ENCODE measurements at places on chromosomes 4 and X.
A peak's percentile ranks its signal among the peaks of the same experiment; 100 is the strongest.

DNA sequence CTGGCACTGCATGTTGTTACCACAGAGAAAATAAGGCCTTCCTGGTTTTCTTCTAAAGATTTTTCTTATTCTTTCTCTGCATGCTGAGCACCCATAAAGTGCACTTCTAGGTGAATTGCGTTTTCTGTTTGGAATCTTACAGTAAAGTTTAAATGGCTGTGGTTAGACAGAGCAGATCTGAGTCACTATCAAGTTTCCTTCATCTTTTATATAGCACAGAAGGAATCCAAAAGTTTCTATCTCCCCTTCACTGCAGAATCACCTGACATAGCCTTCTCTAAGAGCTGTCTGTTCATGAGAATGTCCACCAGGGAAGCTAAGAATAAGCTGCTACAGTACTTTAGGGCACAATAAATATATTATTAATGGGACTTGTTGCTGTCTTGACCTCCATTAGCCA lies 455.5 kb upstream of the FAM241A start:
- DNase-seq, result no peak

GRCh38 chrX:8815460-8816065 lies 14.4 kb upstream of the FAM9A start:
- peak; percentile 44 for DNase-seq

DNA sequence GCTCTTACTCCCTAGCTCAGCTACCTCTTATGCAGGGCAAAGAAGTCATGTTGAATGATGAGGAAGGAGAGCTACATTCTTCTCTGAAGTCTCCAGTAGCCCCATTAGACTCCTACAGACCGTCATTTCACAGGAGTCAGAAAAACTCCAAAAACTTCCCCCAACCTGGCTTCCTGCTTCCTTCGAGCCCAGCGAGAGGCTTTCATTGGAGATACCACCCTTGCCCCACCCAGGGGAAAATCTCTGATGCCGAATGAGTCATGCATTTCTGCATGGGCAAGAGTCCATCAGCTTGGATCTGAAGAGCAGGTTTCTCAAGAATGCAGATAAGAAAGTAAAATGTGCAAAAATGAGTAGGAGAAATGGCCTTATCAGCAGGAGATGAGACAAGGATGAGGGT lies 53.0 kb downstream of the ARSF start:
- DNase-seq, result no peak

GRCh38 chrX:143058120-143058519 lies 32.4 kb downstream of the SPANXN4 start:
- DNase-seq, result no peak

DNA sequence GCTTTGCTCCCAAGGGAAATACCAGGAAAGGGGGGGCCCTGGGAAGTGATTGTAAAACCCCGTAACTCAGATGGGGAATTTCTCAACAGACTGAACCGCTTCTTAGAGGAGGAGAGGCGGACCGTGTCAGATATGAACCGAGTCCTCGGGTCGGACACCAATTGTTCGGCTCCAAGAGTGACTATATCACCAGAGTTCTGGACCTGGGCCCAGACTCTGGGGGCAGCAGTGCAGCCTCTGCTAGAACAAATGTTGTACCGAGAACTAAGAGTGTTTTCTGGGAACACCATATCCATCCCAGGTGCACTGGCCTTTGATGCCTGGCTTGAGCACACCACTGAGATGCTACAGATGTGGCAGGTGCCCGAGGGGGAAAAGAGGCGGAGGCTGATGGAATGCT lies 1.0 kb downstream of the PNMA3 start:
- DNase-seq, result no peak

DNA sequence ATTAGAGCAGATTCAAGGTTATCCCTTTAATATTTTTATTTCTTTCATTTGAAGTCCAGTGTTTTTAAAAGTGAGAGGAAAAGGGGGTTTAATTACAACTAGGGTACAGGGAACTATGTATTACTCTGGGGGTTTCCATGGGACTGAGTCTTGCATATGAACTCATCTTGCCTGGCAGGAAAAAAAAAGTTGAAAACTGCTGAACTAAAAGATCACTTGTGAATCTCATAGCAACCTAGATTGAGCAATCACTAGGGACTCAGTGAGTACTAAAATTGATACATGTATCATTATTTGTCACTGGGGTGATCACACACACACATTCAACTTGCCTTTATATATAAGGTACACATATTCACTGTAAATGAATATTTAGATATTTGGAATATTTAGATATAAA lies 180.7 kb upstream of the SFRP2 start:
- no peak for DNase-seq

DNA sequence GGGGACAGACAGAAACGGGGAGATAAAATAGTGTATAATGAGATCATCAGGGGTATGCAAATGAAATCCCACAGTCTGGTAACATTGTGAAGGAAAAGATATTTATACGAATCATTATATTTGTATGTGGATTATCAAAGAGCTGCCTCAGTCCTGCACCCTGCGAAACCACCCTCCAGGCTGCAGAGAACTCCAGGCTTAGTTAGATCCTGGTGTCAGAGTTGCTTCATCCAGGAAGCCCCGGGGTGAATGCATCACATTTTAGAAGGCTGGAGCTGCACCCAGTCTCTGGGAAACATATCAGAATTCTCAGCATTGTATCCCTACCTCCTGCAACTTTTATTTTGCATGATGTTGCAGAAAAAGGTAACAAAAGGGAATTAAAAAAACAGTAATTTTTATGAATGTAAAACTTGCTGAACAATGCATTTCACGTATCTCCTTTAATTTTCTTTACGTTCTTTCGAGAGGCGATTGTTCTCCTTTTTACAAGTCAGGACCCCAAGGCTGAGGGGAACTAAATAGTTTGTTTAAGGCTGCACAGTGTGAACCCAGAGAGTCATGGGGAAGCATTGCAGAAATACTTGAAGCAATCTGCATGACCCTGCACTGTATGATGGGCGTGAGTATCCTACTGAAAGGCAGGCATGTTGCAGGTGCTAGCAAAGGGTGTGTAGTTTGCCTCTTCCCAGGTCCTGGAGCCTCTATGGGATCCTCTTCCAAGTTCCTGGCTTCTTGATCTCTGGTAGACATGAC lies 299.5 kb upstream of the CLNK start:
- DNase-seq, result no peak

GRCh38 chrX:40448793-40449192 lies 132.0 kb upstream of the ATP6AP2 start:
- no peak for DNase-seq

- no peak for DNase-seq
These were observed 44.9 kb downstream of the CENPC start for GRCh38 chr4:67500373-67500772.

DNA sequence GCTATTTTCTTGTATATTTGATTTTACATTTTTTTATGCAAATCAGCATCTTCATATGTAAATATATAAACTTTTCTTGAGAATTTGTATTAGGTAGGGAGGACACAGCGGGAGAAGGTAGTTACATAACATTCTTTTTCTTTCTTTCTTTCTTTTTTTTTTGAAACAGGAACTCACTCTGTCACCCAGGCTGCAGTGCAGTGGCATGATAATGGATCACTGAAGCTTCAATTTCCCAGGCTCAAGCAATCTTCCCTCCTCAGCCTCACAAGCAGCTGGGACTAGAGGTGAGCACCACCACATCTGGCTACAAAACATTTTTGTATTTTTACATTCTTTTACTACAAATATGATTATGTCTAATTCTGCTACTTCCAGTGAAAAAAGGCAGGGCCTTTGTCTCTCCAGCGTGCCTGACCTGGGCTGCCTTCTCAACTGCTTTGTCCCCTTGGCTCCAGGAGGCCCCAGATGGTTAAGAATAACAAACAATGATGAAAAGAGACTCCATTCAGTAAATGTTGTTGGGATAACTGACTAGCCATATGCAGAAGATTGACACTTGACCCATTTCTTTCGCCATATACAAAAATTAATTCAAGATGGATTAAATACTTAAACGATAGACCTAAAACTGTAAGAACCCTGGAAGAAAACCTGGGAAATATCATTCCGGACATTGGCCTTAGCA lies 46.5 kb upstream of the FAT4 start:
- DNase-seq, result no peak

GRCh38 chr4:38368613-38369012 lies 295.4 kb upstream of the KLF3 start:
- DNase-seq, result no peak

DNA sequence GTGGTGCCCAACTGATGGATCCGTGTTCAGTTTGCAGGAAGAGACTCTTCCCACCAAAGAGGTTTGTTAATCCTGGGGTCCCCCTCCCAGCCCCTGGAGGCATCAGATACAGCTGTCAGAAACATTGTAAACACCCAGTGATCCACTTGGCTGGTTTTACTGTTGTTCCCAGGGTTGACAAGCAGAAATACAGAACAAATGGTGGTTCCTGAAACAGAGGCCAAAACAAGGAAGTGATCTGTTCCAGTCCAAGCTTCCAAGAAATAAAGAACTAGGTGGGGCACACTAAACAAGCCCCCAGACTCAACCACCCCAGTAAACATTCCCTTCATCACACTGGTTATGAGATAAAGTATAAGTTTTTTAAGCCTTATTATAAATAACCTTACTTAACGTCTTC lies 1.4 kb downstream of the TMLHE start:
- DNase-seq, result no peak

DNA sequence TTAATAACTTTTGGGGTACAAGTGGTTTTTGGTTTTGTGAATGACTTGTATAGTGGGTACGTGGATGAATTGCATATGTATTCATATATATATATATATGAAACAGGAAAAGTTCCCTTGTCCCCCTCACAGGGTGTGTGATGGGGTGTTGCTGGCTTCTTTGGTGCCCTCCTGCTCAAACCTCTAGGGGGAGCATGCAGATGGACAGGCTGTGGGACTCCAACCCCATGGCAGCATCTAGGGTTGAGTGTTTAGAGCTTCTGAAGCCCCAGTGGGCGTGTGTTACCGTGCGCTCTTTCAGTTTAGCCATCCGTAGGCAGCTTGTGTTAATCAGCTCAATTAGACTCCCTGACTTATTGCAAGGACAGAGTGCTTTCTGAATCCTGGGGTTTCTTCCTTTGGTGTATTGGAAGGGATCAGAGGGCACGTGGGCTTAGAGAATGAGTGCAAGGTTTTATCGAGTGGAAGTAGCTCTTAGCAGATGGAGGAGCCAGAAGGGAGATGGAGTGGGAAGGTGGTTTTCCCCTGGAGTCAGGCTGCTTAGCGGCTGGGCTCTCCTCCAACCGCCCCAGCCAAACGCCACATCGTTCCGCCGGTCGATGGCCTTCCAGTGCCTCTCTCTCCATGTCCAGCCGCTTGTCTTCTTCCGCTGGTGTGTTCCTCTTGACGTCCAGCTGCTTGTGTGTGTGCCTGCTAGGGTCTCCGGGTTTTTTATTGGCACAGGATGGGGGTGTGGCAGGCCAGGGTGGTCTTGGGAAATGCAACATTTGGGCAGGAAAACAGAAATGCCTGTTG lies 674.4 kb upstream of the LCORL start:
- DNase-seq, result no peak

DNA sequence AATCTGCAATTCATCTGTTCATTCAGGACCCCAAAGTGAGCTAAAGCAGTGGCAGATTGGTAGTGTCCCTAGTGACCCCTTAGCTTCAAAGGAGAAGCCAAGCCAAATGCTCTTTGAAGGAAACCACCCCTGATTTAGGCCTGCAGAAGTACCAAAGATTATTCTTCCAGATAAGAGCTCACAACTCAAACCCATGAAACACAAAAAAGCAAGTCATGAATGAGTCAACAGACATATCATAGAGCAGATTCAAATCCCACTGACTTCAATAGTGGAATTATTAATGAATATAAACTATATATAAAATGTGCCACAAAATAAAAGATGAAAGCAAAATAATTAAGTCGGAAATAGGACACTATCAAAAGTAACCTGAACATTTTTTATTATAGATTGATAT lies 197.6 kb downstream of the SCFD2 start:
- no peak for DNase-seq

DNA sequence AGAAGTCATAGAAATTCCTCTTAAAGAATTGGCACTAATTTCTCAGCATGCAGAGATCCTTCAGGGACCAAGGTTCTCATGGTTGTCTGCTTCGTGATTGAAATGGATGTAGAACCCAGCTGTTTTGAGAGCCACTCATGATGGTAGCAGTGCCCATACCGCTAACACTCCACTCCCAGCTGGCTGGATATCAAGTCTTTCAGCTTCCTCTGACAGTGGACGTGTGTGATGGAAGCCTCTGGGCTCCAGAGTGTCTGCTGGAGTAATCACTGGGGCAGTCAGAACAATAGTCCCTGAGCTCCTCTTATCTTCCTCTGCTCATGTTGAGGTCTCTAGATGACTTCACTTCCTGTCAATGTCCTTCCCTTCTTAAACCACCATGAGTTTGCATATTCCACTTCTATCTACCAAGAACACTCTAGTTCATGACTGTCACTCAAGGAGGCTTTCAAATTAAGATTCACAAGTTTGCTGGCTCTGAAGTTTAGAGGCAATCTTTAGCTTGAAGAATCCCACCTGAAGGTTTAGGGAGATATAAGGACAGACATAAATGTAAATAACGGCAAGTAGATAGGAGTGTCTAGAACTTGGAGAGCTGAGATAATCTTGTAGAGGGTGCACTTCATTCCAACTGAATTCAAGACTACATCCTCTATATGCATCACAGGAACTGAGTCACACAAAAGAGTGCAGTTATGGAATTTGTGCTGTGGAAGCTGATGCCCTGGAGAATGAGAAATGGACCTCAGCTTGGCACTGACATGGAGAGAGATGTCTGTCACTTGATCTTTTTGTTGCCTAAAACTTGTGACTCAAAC lies 64.5 kb upstream of the WDR1 start:
- DNase-seq, result no peak

DNA sequence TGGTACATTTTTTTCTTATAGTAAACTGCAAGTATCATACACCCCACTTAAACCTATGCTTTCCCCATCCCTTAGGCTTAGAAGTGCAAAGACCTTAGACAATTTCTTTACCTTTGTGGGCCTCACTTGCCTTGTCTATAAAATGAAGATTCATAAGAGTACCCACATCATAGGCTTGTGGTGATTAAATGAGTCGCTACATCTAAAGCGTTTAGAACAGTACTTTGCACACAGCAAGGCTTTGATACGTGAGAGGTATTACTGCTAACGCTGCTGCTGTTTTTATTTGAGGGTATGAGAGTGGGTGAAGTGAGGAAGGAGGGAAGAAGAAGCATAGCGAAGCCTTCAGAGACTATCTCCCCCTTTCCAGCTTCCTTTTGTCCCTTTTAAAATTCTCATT lies 87.8 kb upstream of the RPS6KA3 start:
- DNase-seq, result peak; percentile 20

- DNase-seq, result no peak
These were observed 305.5 kb upstream of the TACR3 start for GRCh38 chr4:104025251-104025650.

GRCh38 chr4:4396628-4397440 lies 9.9 kb downstream of the NSG1 start:
- DNase-seq, result no peak

GRCh38 chr4:124132161-124132560 lies 580.4 kb downstream of the ANKRD50 start:
- no peak for DNase-seq

GRCh38 chr4:86015412-86016350 lies 344.2 kb downstream of the MAPK10 start:
- no peak for DNase-seq

DNA sequence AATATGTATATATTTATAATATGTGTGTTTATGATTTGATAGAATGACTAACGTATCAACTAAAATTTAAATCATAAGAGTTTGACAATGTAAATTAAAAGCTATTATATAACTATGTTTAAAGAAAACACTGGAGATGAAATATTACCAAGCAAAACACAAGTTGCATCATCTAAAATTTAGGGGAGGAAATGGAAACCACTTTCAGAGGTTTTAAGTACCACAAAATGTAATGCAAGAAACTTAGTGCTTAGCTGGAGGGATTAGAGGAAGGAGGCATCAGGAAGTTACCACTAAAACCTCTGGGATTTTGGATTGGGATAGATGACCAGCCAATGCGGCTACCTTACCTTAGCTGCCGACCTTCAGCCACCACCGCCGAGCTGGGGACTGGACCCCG lies 1192.1 kb upstream of the PRKX start:
- DNase-seq, result no peak
